ENCODE measurements at places on chromosomes 4 and X.

DNA sequence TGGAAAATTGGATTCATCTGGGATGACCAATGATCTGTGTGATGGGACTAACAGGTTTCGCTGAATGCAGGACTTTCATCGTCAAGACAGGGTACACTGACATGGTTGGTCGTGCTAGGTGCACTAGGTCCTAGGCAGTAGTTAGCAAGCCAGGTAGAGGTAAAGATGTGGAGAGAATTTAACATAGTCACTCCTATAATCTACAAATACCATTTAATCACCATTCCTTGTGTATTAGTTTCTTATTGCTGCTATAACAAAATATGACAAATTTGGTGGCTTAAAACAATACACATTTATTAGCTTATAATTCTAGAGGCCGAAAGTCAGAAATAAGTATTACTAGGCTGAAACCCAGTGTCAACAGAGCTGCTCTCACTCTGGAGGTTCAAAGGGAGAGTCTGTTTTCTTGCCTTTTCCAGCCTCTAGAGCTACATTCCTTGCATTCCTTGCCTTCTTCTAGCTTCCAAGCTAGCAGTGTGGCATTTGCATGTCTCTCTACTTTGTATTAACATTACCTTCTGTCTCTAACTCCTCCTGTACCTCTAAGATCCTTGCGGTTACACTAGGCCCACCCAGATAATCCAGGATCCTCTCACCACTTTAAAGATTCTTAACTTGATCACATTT lies 98.7 kb upstream of the GRIA3 start:
- H3K4me1 ChIP-seq, result no peaks in the 10 kb centered on the region
- H3K27me3 ChIP-seq, result no peaks in the 10 kb centered on the region
- H3K36me3 ChIP-seq, result no peaks in the 10 kb centered on the region

DNA sequence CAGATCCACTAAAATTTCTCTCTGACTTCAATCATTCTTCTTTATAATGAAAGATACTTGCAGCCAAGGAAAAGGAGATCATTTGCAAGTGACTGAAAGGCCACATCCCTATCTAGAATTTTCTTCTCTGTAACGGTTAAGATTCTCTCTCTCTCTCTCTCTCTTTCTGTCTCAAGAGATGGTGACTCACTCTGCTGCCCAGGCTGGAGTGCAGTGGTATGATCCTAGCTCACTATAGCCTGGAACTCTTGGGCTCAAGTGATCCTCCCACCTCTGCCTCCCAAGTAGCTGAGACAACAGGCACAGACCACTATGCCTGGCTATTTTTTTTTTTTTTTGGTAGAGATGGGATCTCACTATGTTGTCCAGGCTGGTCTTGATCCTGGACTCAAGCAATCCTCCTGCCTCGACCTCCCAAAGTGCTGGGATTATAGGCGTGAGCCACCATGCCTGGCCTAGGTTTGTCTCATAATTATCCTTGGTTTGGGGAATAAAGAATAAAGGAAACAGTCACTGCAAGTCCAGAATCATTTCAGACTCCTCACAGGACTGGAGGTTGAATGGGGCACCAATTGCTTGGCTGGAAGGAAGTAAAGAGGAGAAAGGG lies 33.3 kb upstream of the GALNT7 start:
- no peaks in the 10 kb centered on the region for H3K36me3 ChIP-seq
- no peaks in the 10 kb centered on the region for H3K4me1 ChIP-seq
- ATAC-seq, result no peak
- H3K4me3 ChIP-seq, result no peak overlapping the region
- no peak overlapping the region for H3K27ac ChIP-seq

GRCh38 chrX:115173181-115173580 lies 16.0 kb upstream of the RBMXL3 start:
- no peak for ATAC-seq
- H3K27ac ChIP-seq, result no peak overlapping the region
- H3K4me1 ChIP-seq, result no peaks in the 10 kb centered on the region
- no peak overlapping the region for H3K4me3 ChIP-seq

- H3K4me3 ChIP-seq, result no peak overlapping the region
- no peak for ATAC-seq
- H3K27me3 ChIP-seq, result no peaks in the 10 kb centered on the region
Observed at GRCh38 chrX:94961730-94962129, 1287.7 kb downstream of the FAM133A start.

DNA sequence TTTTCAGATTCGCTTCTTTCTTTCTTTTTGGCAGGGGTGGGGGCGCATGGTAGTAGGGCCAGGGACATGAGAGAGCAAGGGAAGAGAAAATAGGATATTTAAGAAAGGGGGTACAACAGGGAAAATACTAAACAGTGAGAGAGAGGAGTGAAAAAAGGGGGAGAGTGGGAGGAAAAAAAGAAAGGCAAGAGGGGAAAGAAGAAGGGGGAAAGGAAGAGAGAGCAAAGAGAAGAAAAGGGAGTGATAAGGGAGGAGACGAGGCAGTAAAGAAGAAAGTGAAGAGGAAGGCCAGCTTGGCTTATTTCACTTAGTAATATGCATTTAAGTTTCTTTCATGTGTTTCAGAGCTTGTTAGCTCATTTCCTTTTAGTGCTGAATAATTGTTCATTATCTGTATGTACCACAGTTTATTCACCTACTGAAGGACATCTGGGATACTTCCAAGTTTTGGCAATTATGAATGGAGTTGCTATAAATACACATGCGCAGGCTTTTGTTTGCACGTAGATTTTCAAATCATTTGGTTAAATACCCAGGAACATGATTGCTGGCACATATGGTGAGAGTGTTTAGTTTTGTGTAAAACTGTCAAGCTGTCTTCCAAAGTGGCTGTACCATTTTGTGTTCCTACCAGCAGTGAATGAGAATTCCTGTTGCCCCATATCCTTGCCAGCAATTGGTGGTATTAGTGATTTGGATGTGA lies 37.3 kb downstream of the CASP6 start:
- no peak overlapping the region for H3K4me3 ChIP-seq
- peaks cover 51% of the 10 kb centered on the region for H3K36me3 ChIP-seq
- ATAC-seq, result no peak
- H3K4me1 ChIP-seq, result peaks cover 16% of the 10 kb centered on the region
- H3K27ac ChIP-seq, result no peak overlapping the region

DNA sequence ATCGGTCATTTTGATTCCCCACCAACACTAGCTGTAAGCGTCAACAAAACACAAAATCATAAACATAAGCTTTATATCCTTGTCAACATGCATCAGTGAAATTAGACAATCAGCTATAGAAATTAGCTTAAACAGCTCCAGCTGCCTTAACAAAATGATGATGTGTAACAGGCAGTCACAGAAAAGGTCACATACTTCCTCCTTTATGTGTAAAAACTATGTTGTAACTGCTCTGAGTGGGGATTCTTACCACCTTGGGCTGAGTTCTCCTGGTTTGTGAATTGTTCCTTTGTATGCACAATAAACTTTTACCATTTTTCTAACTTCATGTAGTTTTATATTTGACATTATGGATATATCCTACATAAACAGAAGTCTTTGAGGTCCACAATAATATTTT lies 73.9 kb upstream of the MAP9 start:
- no peaks in the 10 kb centered on the region for H3K4me1 ChIP-seq
- H3K36me3 ChIP-seq, result no peaks in the 10 kb centered on the region

- H3K4me3 ChIP-seq, result no peak overlapping the region
- peaks cover 36% of the 10 kb centered on the region for H3K27me3 ChIP-seq
- no peak for ATAC-seq
- no peaks in the 10 kb centered on the region for H3K4me1 ChIP-seq
- H3K36me3 ChIP-seq, result no peaks in the 10 kb centered on the region
Observed at GRCh38 chrX:9847071-9847470, 60.8 kb downstream of the SHROOM2 start.

GRCh38 chrX:83008415-83008814 lies 499.7 kb upstream of the POU3F4 start:
- no peak overlapping the region for H3K27ac ChIP-seq
- no peak for ATAC-seq
- no peak overlapping the region for H3K4me3 ChIP-seq
- H3K27me3 ChIP-seq, result no peaks in the 10 kb centered on the region

DNA sequence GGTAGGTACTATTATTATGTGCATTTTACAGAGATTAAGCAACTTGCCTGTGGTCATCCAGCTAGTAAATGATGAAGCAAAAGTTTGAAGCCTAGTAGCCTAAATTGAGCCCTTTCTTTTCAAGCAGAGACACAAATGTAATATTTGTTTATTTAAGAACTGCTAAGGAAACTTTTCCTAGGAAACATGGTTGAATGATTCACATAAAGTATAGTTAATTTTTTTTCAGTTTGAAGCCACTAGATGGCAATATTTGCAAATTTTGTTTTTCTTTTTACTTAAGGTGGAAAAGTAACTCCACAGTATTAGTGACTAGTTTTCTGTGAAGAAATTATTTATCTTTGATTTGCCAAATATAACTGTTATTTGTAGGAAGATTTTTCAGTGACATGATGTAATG lies 52.8 kb upstream of the ANKRD17 start:
- H3K4me3 ChIP-seq, result no peak overlapping the region
- no peak overlapping the region for H3K27ac ChIP-seq
- ATAC-seq, result no peak
- no peaks in the 10 kb centered on the region for H3K4me1 ChIP-seq

DNA sequence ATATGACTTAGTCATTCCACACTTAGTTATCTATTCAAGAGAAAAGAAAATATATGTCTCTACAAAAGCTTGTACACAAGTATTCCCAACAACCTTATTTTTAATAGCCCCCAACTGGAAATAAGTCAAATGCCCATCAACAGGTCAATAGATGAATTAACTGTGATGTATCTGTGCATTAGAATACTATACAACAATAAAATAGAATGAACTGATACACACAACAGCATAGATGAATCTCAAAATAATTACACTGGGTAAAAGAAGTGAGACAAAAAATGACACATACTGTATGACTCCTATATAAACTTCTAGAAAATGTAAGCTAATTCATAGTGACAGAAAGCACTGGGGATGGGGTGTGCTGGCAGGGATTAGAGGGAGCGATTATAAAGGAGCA lies 354.1 kb upstream of the DIPK2B start:
- no peak for ATAC-seq
- H3K4me1 ChIP-seq, result no peaks in the 10 kb centered on the region
- no peaks in the 10 kb centered on the region for H3K27me3 ChIP-seq
- H3K27ac ChIP-seq, result no peak overlapping the region
- H3K36me3 ChIP-seq, result no peaks in the 10 kb centered on the region

GRCh38 chr4:17544831-17545234 lies 29.9 kb downstream of the CLRN2 start:
- ATAC-seq, result no peak
- peaks cover 5% of the 10 kb centered on the region for H3K4me1 ChIP-seq
- H3K27ac ChIP-seq, result no peak overlapping the region

DNA sequence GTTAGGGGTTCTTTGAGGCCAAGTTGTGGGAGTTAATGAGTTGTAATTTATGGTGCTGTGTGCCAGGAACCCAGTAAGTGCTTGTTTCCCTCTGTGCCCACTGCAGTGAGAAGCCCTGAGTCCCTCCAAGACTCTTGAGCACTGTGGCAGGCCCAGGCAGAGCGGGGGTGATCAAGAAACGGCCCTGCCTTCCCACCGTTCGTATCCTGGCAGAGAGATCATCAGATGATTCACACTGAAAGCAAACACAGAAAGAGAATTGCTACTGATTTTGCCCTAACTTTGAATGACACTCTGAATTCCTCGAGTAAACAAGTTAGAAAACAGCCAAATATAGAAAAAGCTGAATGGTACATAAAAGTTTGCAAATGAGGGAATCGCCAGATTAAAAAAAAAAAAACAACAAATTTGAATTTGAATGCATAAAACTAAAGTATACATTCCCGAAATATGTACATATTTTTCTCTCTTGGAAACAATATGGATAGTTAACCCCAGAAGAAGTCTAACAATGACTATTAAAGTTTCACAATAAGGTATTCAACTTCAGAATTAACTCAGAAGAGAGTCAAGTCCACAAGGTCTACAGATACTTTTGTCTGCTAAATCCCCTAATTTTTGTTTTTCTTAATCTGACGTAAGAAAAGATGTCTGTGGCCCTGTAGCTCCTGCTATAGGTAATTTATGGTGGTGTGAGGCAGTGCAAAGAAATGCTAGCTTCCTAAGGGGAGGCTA lies 71.8 kb downstream of the AFAP1 start:
- H3K27me3 ChIP-seq, result peaks cover 16% of the 10 kb centered on the region
- H3K27ac ChIP-seq, result no peak overlapping the region
- ATAC-seq, result no peak

DNA sequence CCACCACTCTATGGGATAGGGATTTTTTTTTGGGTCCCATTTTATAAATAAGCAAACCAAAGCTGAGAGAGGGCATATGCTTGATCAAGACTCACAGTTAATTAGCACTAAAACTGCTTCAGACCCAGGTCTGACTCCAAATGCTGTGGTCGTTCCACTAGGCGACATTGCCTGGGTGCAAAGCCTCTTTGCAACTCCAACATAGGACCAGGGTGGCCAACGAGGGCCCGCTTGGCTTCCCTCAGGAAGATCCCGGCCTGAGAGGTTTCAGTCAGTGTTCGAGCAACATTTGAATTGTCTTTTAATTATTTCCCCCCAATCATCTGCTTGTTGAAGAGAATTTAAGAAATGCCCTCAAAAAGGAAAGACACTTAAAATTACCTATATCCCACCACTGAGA lies 11.2 kb downstream of the PJA1 start:
- no peak for ATAC-seq
- no peak overlapping the region for H3K27ac ChIP-seq
- H3K4me3 ChIP-seq, result no peak overlapping the region
- no peaks in the 10 kb centered on the region for H3K27me3 ChIP-seq
- peaks cover 6% of the 10 kb centered on the region for H3K4me1 ChIP-seq

- ATAC-seq, result peak; percentile 73
- peak overlapping the region; percentile 4 for H3K4me3 ChIP-seq
- no peaks in the 10 kb centered on the region for H3K36me3 ChIP-seq
- H3K27me3 ChIP-seq, result no peaks in the 10 kb centered on the region
- H3K4me1 ChIP-seq, result peaks cover 57% of the 10 kb centered on the region
Observed at GRCh38 chr4:40516651-40517050, 113.0 kb downstream of the RBM47 start.

DNA sequence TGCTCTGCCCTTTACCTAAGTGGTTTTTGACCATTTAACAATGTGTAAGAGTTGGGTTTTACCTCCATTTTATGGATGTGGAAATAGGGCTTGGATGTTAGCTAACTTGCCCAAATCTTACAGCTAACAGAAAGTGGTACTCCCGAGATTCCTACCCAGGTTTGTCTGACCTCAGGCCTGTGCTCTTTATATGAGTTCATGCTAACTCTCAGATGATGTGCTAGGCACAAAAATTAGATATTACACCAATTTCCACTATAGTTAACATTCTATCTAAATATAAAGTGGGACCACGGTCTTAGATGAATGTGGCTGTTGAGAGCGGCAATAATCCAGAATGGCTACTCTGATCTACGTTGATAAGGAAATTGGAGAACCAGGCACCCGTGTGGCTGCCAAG lies at the start of gene PTTG2:
PTTG2 (plus strand) TSS at position 301 of the 400 bp plus-strand sequence; CDS start at position 338, 37 bp downstream.
- H3K36me3 ChIP-seq, result peaks cover 16% of the 10 kb centered on the region
- no peak within 1 kb of the TSS for H3K27ac ChIP-seq
- ATAC-seq, result no peak
- H3K4me3 ChIP-seq, result no peak within 1 kb of the TSS
- no peaks in the 10 kb centered on the region for H3K27me3 ChIP-seq
- H3K4me1 ChIP-seq, result peaks cover 12% of the 10 kb centered on the region

All from stimulated activated memory B cell treated with anti-CD40 and anti-IgM and Interleukin-4, amounts not matched to agents 10 μg/mL and 1 μg/mL and 100 μg/mL, for 72 hours (primary cell).